Epithelial cell of proximal tubule (primary cell): ENCODE measurements at places on chromosomes 11 and 22. TPM values are rescaled to one million over a fixed set of nuclear protein-coding genes. Genes with fewer than 3 reads are reported as not detected.

Gene GSC2
- not detected in 2 replicates for total RNA-seq

DNA sequence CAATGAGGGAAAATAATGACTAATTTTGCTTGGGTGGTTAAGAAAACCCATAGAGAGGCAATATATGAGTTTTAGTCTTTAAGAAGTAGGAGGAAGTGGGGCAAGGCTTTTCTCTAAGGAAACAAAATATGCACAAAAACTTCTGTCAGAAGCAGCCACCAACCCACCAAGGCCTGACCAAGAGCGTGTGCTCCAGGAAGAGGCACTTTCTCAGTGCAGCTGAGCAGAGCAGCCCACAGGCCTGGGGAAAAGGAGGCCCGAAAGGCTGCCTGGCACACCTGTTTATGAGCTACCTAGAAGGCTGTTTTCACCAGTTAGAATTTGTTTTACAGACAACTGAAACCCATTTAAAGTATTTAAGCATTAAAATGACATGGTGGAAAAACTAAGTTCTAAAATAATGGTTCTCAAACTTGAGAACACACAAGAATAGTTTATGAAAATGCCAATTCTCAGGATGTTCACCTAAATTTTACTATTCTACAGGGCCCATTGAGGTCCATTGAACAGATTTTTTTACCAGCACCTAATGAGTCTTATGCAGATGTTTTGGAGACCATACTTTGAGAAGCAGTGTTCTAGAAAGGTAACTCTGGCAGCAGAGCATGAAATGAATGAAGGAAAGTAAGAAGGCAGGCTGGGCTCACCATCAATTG lies 160.5 kb upstream of the DDI1 start:
- DNase-seq, result no peak

Gene AMPD3
- total RNA-seq, result 5.4 and 7.1 TPM in 2 replicates

DNA sequence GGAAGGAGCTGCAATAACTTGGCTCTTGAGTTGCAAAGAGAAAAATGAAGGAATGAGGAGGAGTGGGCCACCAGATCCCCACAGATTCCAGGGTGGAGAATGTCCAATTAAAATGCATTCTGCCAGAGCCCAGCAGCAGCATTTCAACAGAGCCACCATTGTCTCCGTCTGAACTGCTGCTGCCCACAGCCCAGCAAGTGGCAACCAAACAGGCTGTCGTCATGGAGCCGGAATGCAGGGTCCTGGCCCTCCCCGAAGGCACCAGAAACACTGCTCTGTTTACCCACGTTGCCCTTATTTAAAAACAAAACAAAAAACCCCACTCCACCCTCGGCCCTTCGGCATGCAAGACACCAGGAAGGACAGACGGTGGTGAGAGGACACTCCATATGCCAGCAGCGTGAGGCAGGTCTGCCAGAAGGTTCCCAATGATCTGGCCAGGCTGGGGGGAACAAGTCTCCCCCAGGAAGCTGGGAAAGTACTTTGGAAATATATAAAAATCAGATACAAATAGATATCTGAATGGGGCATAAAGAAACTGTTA lies 32.5 kb downstream of the PLEKHA7 start:
- DNase-seq, result peak; percentile 71

- DNase-seq, result no peak
These were observed 5.8 kb downstream of the NRXN2 start for GRCh38 chr11:64717268-64717578.

DNA sequence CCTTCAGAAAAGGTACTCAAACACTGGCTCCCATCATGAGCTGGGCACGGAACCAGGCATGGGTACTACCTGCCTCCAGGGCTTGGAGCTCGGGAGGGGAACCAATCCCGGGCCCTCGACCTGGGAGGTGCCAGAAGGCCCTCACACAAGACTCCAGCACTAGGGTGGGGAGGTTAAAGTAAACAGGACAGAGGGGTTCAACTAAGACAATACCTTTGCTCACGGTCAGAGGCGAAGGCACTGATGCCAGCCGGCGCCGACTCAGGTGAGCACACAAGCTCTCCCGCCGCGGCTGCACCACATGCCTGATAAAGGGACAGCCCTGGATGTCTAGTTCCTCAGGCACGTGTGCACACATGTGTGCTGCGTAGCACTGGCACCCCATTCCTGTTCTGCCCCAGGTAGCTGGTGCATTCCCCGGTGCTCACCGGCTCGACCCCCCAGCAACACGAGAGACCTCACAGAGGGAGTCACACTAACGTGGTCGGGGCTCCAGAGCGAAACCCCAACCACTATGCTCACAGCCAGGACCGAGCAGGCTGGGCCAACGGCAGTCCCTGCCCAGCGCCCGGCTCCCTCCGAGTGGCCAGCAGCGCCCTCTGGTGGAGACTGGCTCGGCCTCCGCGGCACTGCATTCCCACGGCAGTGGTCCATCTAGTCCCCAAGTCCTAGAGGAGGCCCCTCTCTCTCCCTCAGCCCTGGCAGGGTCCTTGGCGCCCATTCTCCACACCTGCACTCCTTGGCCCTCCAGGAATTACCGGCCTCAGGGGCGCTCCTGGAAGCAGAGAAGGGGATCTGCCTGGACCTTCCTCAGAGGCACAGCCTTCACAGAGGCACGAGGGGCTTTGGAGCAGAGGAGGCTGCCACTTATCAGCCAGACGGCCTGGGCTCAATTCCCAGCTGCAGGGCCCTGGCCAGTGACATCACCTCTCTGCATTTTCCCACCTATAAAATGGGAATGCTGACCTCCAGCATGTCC lies 28.8 kb upstream of the MOB2 start:
- no peak for DNase-seq

GRCh38 chr22:22910272-22911240 lies 22.9 kb downstream of the IGLL5 start:
- DNase-seq, result no peak

DNA sequence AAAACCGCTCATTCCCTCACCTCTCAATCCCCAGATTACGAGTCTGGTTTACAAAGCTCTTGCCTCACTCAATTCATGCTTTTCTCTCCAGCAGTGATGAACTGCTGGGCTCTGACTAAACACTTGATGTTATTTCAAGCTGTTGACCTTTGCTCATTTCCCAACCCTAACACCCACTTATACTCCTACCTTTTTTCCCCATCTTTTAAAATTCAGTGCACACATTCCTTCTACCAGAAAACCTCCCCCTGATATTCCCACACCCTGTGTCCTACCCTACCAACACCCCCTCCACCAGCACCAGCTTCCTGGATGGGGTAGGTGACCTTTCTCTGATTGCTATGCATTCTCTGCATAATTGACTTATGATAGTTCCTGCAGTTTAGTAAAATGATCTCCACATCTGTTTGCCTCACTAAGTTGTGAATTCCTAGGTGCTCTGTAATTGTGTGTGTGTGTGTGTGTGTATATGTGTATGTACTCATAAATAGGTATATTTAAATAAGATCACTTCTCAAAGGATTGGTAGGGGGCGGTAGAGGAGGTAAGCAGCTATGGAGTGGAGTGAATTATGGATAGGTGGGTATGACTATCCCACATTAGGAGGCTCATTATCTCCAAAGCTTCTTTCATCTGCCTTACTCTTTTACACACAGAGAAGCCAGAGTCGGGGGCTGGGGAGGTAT lies 842 bp downstream of the HEPACAM start:
- peak; percentile 73 for DNase-seq

DNA sequence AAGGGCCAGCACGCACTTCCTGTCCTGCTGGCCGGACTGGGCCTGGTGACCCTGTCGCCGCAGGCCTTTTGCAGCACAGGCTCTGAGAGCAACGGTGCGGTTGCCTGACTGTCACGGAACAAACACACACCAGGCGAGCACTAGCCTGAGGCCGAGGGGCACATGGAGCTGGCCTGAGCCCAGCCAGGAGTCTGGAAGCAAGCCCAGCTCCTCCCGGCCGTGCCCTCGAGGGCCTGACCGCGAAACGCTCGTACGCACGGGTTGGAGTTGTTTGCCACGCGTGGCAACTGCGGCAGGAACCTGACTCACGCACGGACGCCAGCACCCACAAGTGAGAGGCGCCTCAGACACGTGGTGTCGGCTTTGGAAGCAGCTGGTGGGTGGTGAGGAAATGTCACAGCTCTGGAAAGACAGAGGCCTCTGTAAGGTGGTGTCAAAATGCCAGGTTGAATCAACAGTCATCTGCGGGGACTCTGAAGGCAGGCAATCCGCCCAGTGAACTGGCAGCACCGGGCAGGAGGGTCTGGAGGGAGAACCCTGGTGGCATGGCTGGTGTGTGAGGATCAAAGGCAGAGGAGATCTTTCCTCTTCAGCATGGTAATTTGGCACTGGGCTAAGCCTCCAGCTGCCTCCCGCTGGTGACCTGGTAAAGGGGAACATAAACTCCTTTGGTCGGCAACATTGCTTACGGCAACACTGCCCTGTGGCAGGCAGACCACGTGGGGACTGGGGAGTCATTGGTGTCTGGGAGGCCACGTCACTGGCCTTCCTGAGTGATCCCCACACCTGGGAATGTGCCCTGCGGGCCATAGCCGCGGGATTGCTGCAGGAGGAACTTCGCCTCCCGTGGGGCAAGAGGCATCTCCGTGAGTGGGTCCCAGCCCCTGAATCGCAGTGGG lies 15.3 kb upstream of the IL17REL start:
- DNase-seq, result no peak

Gene OR51I1
- not detected in 2 replicates for total RNA-seq

Gene PHF21A
- total RNA-seq, result 5.8 and 11.6 TPM in 2 replicates

Gene IGLL5
- not detected in 2 replicates for total RNA-seq
